ENCODE measurements at places on chromosomes 3 and 15.

DNA sequence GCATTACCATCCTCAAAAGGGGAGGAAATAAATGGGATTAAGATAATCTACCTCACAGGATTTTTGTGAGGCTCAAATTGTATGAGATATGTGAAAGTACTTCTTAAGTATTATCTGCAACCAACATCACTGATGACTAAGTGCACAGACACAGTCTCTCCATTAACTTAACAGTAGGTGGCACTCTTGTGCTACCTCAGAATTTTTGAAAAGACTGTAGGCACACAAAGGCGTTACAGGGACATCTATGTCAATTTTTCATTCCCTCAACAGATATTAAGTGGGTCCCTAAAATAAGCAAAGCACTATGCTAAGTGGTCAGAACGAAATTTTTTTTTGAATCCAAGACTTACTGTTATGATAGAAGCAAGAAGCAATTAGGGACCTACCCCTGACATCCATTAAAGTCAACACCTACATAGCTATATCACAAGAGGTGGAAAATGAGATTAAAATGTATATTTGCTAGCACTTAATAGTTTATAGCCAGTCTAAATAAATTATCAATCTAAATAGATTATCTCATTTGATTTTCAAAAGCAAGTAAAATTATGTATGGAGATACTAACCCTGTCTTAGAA, 52.9 kb downstream of the RYK start:
- no peak for DNase-seq

DNA sequence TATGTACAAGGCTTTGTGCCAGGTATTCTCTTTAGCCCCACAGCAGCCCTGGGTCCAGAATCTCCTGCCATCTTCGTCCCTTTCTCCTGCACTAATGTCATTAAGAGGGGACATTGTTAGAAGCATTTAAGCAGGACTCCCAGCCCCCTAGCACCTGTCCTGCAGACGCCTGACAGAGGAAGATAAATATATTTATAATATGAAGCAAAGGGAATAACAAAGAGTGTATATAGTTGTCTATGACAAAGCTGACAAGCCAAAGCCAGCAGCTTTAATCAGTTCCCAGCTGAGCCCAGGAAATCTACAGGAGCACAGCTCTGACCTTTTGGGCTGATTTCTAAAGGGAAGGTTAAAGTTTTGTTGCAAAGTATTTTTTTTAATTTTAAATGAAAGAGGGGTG, 96.0 kb downstream of the MEGF11 start:
- DNase-seq: no peak

DNA sequence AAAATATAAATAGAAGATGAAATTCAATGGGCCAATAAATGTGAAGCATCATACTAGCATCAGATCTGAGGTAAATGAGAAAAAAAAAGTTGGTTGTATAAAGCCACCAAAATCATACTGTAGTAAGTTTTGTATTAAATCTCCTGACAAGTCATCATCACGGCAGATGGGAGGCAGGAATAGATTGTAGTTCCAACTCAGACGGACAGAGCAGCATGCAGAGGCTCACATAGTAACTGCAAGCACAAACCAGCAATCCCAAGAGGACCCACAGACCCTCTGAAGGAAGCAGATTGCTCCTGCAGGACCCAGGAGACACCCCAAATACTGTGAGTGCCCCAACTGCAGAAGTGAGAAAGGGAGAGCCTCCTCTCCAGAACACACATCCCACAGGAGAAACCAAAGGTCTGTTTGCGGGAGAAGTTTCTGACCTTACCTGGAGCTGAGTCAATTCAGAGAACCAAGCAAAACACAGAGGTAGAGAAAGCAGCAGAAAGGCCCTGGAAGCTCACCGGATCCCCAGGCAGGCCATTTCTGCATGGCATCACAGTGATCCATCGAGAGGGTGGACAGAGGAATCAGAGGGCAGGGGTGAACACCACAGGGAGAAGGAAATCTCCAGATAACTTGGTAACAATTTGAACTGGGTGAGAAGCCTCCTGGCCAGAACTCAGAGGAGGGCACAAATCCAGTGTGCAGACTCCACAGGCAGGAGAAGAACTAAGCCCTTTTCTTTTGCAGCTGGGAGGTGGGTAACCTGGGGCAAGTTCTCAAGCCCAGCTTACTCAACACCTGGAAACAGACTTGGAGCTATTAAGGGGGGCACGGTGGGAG, 141.6 kb upstream of the ARHGEF26 start:
- DNase-seq: no peak

GRCh38 chr3:17398959-17399551, 343.4 kb downstream of the TBC1D5 start:
- no peak for DNase-seq

- DNase-seq: no peak
Measured at GRCh38 chr3:3771567-3771966, 27.7 kb upstream of the LRRN1 start.

GRCh38 chr3:125211523-125212090, 941 bp downstream of the SLC12A8 start:
- DNase-seq: no peak
